ENCODE measurements at places on chromosomes 2 and 18.

GRCh38 chr2:227374158-227374557, 4.9 kb downstream of the TM4SF20 start:
- DNase-seq = peak; percentile 5

- DNase-seq = no peak
These were observed 100.4 kb downstream of the AFF3 start for GRCh38 chr2:100041946-100042345.

- no peak for DNase-seq
These were observed 48.1 kb downstream of the LHCGR start for GRCh38 chr2:48707466-48707865.

DNA sequence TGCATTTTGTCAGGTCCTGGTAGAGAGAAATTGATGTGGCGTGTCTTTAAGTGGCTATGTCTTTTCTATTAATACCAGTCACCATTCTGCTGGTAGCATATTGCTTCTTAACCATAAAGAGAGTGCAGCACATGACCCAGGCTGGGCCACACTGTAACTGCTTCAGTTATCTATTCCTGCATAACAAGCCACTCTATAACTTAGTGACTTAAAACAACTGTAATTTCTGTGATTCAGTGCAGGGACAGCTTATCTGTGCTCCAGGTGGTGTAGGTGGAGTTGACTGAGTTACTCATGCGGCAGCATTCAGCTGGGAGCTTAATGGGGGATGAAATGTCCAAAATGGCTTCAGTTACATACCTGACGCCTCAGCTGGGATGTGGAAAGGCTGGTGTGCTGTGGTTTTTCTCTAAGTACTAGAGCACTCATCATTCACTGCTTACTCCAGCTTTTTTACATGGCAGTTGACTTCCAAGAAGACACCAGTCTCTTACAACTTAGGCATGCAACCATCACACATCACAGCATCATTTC, 742.4 kb downstream of the SATB2 start:
- no peak for DNase-seq

- DNase-seq = no peak
These were observed 26.0 kb upstream of the FLACC1 start for GRCh38 chr2:201383136-201383535.

- no peak for DNase-seq
These were observed 31.1 kb downstream of the FEZ2 start for GRCh38 chr2:36566887-36567286.

- DNase-seq = no peak
These were observed 90.4 kb upstream of the UNC80 start for GRCh38 chr2:209681201-209681735.

GRCh38 chr2:57728691-57729090, 317.9 kb upstream of the VRK2 start:
- no peak for DNase-seq
